H9 (cell line): ENCODE measurements at places on chromosomes 3 and 15.

- no peak for DNase-seq
Observed at GRCh38 chr3:37492977-37493471, 318.6 kb upstream of the LRRFIP2 start.

- no peak for DNase-seq
Observed at GRCh38 chr3:135989242-135989641, 23.7 kb downstream of the PPP2R3A start.

GRCh38 chr15:63043335-63044076, 959 bp downstream of the TPM1 start:
- DNase-seq, result no peak

DNA sequence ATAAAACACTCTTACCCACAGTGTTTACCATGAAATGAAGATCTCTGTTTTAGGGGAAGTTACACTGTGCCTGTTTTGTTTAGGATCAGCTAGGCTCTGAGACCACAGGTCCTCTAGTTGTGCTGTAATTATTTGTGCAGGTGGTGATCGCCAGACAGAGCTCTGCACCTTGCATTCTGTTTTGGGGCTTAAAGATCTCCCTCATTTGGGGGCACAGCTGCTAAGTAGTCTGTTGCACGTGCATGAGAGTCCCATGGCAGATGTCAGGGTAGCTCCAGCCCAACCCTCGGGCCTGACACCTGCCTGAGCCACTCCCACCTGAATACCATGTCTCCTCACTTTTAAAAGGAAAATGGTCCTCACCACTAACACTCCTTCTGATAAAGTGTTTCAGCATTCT, 12.4 kb downstream of the C3orf20 start:
- no peak for DNase-seq

DNA sequence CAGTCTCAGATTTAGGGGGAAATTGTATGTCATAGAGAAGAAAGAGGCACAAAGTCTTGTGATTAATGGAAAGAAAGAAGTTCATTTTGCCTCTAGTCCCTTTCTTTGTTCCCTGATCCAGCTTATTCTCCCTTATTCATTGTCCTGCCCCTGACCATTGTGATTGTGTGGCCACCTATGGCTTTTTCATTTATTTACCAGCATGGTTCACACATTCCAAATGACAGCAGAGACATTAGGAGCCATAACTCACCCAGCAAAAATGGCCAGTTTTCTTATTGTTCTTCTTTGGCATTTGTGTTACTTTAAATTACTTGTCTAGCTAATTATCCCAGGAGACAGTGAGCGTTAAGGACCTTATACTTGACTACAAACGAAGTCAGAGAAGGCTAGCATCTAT, 36.3 kb upstream of the SGO1 start:
- no peak for DNase-seq

GRCh38 chr3:195544230-195544536, 1.1 kb upstream of the PPP1R2 start:
- no peak for DNase-seq
